Activated CD4-positive, CD25-positive, alpha-beta regulatory T cell treated with anti-CD3 and anti-CD28 coated beads, Interleukin-2, amount 50 U/mL, for 72 hours (primary cell): ENCODE measurements at places on chromosomes 2 and 18.

- no peak for DNase-seq
These were observed 12.3 kb upstream of the KCNJ3 start for GRCh38 chr2:154686162-154686561.

DNA sequence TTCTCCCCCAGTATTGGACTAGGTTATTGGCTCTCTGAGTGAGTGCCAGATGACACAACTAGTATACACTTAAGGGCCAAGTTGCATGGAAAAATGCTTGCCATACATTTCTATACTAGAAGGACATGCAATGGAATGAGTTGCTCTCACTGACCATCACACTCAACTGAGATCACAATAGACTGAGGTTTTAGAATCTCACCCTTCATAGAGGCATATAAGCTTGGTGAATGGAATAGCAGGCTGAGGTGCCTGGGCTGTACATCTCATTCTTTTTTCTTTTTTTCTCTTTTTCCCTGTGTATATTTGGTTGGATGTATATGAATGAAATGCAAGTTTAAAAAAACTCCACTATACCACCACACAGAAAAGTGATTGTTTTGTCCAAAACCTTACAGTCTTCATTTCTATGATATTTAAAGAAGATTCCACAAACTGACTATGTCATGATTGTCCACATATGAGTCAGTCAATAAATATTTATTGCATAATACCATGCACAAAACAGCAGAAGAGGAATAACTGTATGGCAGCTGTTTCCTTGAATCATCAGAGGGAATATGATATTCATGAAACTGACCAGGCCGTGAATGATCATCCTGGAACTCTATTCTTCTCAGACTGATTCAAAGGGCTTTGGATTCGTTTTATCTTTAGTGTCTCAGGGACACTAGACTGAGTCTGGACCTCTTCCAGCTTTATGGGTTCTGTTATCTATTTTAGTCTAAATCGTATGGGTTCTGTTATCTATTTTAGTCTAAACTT lies 122.6 kb upstream of the STK17B start:
- no peak for DNase-seq

GRCh38 chr18:25557011-25557410 lies 205.0 kb upstream of the ZNF521 start:
- no peak for DNase-seq

DNA sequence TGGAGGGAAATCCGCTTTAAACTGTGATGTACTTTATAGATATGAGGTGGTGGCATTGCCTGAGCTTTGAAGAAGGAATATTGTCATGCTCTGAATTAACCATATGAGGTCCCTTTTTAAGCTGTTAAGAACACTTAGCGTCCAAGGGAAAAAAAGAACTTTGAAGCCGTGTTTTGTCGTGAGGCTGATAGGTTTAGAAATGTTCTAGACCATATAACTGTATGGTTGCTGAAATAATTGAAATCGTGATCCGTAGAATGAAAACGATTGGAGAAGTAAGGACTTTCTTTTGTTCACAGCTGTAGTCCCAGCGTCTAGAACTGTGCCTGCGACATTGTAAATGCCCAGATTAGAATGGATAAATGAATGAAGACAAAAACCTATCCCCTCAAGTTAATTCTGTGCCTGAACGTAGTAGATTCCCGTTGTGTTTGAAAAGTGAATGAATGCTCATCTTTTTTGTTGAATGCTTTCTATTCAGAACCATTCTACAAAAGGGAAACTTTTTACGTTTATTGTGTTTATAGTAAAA lies 1.5 kb downstream of the SMCHD1 start:
- no peak for DNase-seq

- peak; percentile 90 for DNase-seq
These were observed 580 bp downstream of the HNRNPA3 start for GRCh38 chr2:177212891-177213856.

DNA sequence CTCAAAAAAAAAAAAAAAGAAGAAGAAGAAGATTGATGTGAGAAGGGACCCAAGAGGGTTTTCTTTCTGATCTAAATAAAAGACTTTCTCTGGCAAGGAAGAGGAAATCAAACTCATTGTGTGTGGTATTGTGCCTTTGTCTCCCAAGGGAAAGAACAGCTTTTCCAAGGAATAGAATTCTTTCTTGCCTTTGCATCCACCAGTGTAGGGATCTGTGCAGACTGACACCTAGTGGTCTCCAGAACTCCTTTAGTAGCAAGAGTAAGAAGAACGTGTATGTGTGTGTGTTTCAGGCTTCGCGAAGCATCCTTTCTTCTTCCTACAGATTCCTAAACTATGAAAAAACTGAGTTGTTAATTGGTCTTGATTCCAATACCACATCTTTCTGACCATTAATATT lies 33.5 kb upstream of the CRIM1 start:
- DNase-seq = no peak

DNA sequence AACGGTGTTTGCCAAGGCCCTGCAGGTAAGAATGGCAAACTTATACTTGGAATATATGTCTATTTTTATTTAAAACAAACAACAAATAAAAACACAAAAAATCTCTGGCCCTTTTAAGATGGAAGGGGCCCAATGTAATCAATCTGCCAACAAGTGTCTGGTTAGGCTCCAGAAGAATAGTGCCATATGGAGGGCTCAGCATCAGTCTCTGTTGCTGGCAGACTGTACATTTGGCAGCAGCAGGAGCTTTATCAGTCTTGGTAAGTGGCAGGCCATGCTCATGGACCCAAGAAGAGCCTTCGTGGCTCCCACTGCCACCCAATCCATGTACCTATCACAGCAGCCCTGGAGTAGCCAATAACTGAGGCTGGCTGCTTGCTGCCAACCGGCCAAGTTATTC lies 101.1 kb downstream of the GALNT3 start:
- no peak for DNase-seq

- DNase-seq = no peak
These were observed 22.4 kb upstream of the CCBE1 start for GRCh38 chr18:59719544-59720181.

GRCh38 chr2:169771612-169772011 lies 27.1 kb upstream of the SSB start:
- no peak for DNase-seq

DNA sequence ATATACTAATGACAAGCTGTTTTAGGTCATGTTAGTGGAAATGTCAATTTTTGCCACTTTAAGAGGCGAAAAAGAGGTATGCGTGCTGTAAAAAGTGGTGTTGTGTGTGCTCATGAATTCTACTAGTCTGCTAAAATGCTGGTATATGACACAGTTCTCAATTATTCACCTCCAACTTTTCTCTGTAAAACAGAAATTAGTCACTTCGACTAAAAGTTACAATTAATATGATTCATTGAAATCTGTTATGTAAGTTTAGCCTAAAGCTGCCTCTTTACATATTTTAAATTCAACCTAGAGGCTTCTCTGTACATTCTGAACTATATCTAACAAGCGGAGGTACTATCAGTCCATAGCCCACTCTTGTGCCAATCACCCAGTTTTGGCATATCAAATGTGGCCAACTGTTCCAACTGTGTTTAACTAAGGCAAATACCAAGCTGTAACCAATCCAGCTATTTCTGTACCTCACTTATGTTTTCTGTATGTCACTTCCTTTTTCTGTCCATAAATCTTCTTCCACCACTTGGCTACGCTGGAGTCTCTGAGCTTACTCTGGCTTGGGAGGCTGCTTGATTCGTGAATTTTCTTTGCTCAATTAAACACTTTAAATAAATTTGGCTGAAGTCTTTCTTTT lies 20.8 kb downstream of the BAZ2B start:
- DNase-seq = no peak

- no peak for DNase-seq
These were observed 30.6 kb downstream of the CYB5A start for GRCh38 chr18:74261053-74261713.

DNA sequence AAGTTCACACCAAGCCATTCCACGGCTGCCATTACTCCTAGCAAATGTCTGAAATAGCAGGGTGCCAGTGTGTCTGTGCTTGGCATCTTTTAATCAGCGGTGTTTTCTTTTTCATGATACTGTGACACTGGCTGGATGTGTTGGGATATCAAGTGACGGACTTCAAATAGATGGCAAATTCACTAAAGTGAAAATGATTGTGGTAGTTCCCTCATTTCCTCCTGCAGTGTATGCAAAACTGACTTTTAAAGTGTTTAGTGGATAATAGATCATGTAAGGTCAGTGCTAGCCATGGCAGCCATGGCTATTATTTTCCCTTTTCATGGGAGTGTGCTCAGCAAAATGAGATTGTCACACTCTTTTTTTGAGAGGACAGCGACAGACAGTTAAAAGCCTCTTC lies 261.5 kb upstream of the SIX3 start:
- DNase-seq = no peak

DNA sequence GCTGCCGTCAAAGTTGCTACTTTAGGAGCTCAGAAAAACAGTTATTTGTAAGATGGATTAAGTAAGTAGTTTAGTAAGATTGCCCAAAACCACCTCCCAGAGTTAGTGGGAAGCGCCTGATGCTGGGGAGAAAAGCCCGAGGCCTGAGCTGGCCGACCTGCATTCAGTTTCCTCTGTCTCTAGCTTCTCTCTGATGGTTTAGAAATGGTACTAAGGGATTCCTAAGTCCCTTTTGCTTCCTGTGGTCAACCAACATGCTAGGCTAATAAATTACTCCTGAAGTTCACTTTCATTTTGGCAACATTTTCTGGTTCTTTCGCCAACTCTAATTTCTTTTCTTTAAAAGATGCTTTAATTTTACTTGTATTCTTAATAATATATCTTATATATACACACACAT lies 60.1 kb downstream of the ASAP2 start:
- no peak for DNase-seq

GRCh38 chr2:98269830-98270229 lies 76.4 kb upstream of the CNGA3 start:
- DNase-seq = no peak

DNA sequence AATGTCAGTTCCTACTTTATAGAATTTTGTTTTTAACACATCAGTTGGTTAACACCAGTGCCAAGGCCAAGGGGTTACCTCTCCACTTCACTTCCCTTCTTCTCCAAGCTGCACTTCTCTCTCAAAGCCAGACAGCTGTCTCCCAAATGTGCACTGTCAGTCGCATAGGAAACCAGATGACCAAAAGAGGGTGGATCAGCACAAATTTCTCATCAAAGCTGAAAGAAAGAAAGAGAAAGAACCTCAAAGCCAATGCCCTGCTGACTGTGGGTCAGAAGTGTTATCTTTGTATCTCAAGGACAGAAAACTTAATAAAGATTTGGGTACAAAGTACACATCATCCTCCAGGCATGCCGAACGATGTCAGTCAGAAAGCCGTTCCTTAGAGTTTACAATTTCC lies 32.2 kb downstream of the SPATS2L start:
- DNase-seq = no peak

DNA sequence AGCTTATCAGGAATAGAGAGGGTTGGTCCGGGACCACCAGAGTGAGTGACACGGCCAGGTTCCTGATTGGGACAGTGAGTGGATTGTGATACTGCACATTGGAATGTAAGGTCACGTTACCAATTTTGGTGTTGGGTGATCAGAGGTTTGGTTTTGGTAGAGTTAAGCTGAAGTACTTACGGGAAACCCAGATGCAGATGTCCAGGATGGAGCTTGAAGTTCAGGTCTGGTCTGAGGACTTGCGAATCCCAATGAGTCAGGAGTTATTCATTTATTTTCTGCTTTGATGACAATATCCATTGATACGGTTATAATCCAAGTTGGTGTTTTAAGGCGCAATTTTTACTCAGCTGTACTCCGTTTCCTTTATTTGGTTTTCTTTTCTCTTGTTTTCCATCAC lies 273.6 kb downstream of the ALPK2 start:
- DNase-seq = no peak

GRCh38 chr2:38185012-38185491 lies 109.1 kb upstream of the CYP1B1 start:
- no peak for DNase-seq

- DNase-seq = no peak
These were observed 84.9 kb upstream of the MGAT4A start for GRCh38 chr2:98815795-98816194.

- no peak for DNase-seq
These were observed 52.9 kb downstream of the DPYSL5 start for GRCh38 chr2:26900831-26901321.

DNA sequence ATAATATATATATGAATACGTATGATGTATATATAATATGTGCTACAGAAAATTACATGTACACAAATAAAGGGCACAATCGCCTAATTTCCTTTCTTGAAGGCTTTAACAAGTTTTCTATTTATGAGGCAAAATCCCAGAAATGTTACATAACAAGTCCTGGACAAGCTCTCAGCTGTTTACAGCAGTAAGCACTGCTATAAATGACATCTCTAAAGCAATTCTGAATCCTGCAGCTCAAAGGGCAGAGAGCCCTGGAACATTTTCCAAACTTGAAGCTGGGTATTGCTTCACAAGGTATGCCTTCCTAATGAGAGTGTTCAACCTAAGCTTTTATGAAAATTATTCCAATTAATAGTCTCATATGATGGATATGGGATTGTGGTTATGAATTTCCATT lies 222.3 kb upstream of the GCFC2 start:
- no peak for DNase-seq

DNA sequence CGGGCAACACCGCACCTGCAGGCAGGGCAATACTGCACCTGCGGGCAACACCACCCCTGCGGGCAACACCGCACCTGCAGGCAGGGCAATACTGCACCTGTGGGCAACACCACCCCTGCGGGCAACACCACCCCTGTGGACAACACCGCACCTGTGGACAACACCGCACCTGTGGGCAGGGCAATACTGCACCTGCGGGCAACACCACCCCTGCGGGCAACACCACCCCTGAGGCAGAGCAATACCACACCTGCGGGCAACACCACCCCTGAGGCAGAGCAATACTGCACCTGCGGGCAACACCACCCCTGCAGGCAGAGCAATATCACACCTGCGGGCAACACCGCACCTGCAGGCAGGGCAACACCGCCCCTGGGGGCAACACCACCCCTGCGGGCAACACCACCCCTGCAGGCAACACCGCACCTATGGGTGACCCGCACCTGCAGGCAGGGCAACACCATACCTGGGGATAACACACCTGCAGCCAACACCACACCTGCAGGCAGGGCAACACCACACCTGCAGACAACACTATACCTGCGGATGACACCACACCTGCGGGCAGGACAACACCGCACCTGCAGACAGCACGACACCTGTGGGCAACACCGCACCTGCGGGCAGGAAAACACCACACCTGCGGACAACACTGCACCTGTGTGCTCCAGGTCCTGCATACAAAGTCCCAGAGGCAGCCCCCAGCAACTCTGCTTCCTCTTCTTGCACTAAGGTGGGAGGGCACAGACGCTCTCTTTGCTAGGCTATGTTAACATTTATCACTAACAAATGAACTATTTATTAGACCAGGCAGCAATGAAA lies 57.7 kb downstream of the EIPR1 start:
- no peak for DNase-seq

DNA sequence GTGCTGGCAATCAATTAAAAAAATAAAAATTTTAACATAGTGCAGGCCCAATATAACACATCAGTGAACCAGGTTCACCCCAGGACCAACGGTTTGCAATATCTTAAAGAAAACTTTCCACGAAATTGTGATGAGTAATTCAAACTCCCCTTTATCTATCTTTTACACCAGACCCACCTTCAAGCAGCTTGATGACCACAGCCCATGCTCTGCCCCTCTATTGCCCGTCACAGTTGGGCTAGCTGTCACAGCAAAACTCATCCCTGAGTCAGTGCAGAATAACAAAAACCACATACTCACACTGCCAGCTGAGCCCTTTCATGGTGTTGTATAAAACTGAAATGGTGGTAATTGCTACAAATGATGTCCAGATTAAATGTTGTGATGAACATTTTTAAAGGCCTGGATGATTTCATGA lies 112.5 kb upstream of the CREB1 start:
- DNase-seq = no peak

GRCh38 chr2:227022608-227023007 lies 141.4 kb downstream of the COL4A4 start:
- DNase-seq = no peak

- DNase-seq = no peak
These were observed 452.6 kb downstream of the SETBP1 start for GRCh38 chr18:45133276-45133675.
